ENCODE measurements at places on chromosomes 12 and 14. TPM values are rescaled to one million over a fixed set of nuclear protein-coding genes. Genes with fewer than 3 reads are reported as not detected.
A peak's percentile ranks its signal among the peaks of the same experiment; 100 is the strongest.

DNA sequence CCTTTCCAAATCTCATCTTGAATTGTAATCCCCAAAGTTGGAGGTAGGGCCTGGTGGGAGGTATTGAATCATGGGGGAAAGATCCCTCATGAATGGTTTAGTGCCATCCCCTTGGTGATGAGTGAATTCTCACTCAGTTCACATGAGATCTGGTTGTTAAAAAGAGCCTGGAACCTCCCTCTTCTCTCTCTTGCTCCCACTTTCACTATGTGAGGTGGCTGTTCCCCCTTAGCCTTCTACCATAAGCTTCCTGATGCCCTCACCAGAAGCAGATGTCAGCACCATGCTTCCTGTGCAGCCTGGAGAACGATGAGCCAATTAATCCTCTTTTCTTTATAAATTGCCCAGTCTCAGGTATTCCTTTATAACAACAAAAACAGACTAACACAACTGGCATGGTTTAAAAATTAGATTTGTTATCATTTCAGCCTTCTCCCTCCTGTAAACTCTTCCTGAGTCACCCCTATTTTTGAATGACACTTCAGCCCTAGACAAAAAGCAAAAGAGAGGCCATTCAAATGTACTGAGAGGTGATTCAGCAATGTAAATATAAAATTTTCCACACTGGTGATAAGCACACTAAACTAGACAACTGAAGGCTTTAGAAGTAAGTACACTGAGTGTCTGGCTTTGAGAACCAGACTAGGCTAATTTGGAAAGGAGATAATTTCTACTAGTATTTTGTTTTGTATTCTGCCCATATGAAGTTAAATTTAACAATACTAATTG lies 212.1 kb upstream of the ABCD2 start:
- no peak for DNase-seq

DNA sequence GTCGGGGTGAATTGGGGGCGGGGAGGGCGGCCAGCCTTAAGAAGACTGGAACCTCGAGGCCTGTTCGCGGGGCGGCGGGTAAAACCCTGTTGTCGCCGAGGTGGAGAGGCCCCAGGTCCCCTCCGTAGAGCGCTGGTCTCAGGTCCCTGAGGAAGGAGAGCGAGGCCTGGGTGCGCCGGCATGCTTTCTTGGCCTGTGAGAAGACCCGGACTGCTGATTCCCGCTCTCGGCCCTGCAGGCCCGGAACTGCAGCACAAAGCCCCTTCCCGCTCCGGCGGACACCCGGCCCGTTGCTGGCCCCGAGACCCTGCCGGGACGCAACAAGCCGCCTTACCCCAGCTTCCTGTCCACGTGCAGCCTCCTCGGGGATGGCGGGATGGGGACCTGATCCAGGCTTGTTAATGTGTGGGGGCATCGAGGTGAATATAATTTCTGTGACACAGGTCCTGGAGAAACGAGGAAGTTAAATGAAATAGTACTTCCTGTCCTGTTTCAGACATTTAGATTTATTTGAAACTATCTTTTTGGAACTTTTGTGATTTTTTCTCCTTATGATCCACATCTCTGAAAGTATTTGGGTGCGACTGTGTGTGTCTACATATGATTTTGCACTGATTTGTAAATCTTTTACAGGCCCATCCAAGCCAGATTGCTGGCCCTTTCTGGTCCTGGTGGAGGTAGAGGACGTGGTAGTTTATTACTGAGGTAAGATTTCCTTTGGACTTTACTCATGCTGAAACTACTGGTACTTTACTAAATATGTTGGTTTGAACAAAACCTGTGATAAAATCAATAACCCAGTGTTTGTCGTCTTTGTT lies 600 bp downstream of the PNN start:
- DNase-seq: peak; percentile 52

GRCh38 chr14:95409477-95410272 lies 90.0 kb upstream of the CLMN start:
- DNase-seq: no peak

DNA sequence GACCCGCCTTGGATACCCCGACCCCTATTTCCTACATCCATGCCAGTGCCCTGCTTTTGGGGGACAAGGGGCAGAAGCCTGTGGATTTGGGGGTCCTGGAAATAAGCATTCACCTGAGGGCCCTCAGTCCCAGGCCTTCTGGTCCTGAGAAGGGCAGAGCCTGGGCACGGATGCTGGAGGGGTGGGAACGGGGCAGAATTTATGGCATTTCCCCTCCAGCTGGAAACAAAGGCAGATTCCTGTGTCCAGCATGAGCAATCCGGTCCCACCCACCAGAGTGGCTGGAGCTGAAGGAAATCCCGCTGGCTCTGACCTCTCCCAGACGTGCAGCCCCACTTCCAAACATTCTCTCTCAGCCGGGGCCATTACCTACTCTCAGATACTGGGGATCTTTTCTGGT lies 9.3 kb downstream of the ANKRD33 start:
- DNase-seq: no peak

DNA sequence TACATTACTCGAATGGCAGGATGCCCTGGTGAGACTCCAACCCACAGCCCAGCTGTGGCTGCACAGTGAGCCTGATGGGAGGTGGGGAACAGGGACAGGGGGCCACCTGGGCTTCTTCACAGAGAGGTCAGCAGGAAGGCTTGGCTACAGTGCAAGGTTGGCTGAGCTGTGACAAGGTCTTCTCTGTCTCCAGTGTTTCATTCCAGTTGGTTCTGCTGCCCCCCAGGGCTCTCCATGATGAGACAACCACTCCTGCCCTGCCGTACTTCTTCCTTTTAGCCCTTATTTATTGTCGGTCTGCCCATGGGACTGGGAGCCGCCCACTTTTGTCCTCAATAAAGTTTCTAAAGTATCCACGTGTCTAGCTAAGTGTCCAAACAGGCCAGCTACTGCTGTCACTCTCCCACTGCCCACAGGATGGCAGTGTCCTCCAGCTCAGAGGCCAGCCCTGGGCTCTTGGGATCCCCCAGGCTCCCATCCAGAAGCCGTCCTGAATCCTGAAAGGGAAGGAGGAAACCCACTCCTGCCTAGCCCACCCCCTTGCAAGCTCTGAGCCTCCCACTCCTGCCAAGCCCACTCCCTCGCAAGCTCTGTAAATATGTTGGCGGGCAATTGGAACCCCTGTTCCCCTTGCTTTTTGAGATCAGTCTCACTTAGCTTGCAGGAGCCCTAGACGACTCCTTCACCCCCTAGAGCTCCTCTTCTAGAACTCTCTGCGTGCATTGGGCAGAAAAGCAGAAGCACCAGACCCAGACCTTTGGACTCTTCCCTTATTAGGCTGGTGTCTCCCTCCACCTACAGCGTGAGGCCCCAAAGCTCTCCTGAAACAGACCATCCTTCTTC lies 5.4 kb downstream of the C1QL4 start:
- DNase-seq: no peak

- DNase-seq: no peak
Measured at GRCh38 chr14:104986487-104987164, 1.0 kb downstream of the CLBA1 start.

GRCh38 chr12:94062194-94062593 lies 86.2 kb upstream of the PLXNC1 start:
- DNase-seq: no peak

DNA sequence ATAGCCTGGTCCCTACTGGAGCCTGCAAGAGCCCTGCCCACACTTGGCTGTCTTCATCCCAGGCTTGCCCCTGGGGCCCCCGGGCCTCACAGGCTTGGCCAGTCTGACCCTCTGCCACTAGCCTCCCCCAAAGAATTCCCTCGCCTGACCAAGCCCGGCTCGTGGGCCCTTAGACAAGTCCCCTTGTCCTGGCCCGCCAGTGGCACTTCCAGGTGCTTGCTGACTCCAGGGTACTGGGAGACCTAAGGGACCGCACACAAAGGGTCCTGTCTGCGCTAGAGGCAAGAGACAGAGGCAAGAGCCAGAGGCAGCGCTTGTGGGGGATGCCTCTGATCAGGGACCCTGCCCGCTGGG lies 5.0 kb downstream of the BTBD6 start:
- no peak for DNase-seq

GRCh38 chr14:32421781-32422180 lies 92.7 kb downstream of the AKAP6 start:
- DNase-seq: no peak

Gene TAS2R19
- total RNA-seq: 3.2 TPM

Measured in activated naive CD4-positive, alpha-beta T cell treated with anti-CD3 and anti-CD28 coated beads, Interleukin-2, amount 50 U/mL, for 72 hours (primary cell).